CD4-positive, alpha-beta T cell treated with Interleukin-6 for 4 hours (primary cell): ENCODE measurements at places on chromosomes 4 and X.

DNA sequence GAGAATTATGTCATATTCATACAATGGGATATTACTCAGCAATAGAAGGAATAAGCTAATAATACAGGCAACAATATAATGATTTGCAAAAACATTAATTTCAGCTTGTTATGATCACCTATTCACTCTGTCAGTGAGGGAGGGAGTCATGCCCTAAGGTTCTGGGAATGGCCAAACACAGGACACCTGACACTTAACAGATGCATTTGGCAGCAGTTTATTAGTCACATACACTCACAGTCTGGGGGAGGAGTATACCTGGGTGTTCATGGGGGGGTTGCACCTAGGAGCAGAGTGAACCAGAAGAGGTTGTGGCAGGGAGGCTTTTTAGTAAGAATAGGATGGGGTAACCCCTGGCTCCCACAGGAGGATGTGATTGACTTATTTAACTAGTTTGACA is 38.3 kb downstream of the SERPINA7 start:
- no peak for DNase-seq

DNA sequence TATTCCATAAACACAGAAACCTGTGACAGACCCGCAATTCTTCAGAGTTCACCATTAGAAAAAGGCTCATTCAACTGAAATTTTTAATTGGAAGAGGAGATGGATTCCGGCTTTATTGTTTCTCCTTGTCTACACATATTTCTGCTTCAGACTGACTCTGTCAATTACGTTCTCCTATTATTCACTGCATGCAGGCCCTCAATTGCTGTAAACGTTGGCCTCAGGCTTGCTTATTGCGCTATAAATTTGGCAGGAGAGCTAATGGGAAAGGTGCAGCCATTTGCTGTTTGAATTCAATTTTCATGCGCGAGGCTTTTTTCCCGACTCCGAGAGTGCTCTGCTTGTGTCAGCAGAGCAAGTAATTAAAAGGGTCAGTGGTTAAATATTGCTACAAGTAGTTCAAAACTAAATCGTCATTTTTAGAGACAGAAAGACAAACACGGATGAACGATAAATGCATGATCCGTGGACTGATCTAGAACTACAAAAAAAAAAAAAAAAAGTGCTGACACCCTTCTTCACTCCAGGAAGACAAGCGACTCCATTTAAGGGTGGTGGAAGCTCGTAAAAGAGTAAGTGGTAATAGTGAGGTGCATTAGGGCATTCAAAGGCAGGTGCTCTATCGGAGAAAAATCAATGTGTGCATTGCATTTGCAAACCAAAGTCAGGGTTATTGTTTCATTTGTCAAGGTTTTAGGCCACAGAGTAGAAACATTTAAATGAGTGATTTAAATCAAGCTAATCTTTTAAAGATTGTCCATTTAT is 841.6 kb upstream of the FRG1 start:
- DNase-seq, result no peak

DNA sequence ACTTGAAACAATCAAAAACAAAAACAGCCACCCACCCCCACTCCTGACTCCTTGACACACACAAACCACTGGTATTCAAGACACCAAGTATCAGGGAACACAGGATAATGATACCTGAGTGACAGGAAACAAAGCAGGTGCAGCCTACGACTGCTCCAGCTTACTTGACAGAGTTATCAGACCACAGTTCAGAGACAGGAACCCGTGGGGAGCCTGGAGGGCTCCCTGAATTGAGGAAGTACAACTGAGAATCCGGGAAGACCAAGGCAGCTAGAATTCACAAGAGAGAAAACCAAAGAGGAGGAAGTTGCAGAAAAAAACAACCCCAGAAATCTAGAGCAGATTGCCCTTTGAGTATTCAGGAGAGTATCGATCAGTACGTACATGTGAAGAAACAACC is 20.5 kb downstream of the COMMD8 start:
- DNase-seq, result no peak

GRCh38 chrX:148960060-148960459 is 459.6 kb downstream of the AFF2 start:
- no peak for DNase-seq
